ENCODE measurements at places on chromosomes 3 and 15.

- DNase-seq = no peak
Measured at GRCh38 chr15:75095594-75095993, 72.2 kb downstream of the PPCDC start.

- no peak for DNase-seq
Measured at GRCh38 chr3:150105886-150106612, 135.4 kb upstream of the PFN2 start.

GRCh38 chr3:69130689-69131088, 8.3 kb upstream of the LMOD3 start:
- no peak for DNase-seq

GRCh38 chr15:69225355-69226022, 65.1 kb downstream of the GLCE start:
- DNase-seq = no peak

DNA sequence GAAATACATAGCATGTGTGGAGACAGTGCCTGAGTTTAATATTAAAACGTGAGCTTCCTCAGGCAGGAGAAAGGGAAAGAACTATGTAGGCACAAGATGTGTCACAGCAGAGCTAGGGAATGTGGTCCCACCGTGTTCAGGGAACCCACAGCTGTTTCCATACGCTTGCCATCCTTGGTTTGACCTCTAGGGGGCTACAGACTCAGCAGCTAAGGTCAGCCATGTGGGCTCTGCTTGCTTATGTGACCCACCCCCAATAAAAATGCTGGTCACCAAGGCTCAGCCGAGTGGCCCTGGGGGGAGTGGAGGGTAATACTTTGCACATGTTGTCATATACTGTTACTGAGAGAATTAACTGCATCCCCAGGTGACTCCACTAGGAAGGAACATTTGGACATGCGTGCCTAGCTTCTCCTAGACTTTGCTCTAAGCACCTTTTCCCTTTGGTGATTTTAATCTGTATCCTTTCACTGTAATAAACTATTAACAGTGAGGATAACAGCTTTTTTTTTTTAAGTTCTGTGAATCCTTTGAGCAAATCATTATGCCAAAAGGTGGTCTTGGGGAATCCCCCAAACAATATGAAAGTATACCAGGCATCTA, 3.3 kb downstream of the TUBGCP5 start:
- DNase-seq = peak; percentile 63

DNA sequence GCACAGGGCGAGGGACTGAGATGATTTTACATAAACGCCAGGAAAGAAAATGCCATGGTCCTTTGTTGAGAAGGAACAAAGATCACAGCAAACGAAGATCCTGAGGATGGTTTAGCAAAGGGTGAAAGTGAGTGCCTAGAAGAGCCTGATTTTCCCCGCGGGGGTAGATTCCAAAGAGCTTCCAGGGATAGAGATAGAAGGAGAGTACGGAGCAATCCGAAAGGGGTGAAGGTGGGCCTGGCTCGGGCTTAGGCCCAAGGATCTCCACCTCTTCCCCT, 977 bp downstream of the CDC25A start:
- DNase-seq = no peak

DNA sequence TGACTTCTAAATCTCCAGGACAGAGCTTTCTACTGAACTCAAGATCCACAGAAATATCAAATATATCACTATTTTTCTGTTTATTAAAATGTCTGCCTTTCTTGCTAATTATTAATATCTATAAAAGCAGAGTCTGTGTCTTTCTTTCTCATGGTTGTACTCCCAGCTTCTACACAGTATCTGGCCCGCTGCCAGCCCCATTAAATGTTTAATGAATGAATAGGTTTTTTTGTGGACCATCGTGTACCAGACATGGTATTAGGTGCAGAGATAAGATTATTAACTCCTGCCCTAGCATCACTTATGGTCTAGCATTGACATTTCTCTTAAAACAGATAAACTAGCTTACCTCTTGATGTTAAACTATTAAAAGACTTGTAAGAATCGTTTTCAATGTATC, 111.4 kb upstream of the RBMS3 start:
- DNase-seq = no peak

- DNase-seq = no peak
Measured at GRCh38 chr15:46344915-46345314, 710.1 kb downstream of the SQOR start.

DNA sequence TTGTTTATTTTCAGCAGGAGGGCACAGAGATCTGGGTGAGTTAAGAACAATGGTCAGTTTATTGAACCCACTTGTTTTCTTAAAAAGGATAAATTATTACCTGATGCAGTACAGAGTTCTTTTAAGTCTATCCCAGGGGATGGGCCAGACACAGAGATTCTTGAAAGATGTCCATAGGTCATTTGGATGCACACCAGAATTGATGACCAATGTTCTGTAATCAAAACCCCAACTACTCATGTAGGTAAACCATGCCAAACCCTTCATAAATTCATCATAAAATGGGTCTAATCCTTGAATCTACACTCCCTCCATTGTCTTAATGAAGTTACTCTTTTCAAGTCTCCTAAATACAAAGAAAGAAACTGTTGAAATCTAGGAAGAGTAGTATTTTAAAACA, 273.0 kb upstream of the COL8A1 start:
- no peak for DNase-seq

GRCh38 chr3:17579289-17580031, 163.0 kb downstream of the TBC1D5 start:
- no peak for DNase-seq

GRCh38 chr3:134704133-134704532, 53.3 kb upstream of the KY start:
- DNase-seq = no peak

- no peak for DNase-seq
Measured at GRCh38 chr3:75781079-75781745, 4.1 kb downstream of the ZNF717 start.

DNA sequence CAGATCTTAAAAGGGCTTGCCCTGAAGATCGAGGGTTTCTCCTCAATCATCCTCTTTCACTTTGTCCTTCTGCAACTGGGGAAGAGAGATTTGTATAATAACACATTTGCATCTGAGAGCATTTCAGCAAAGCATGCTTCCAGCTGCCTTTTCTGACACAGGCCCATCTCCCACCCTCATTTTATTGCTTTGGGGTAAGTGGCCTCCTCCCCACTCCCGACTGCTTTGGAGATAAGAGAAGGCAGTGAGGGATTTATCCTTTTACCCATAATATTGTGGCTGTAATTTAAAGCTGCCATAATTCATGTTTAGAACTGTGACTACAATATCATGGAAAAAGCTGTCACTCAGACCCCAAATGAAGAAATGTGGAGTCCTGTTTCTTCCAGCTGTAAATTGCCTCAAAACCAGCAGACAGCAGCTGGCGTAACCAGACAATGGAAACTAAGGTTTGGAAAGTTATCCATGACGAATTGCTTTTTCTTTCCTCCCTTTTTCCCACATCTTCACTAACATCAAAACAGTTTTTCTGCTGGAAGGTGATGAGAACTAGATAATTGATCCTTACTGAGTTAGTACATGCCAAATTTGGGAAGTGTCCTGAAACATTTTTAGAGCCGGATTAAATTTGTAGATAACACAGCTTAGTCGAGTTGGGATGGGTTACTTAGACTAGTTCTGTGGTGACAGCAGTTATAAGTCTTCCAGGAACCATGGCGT, 104.2 kb upstream of the PFN2 start:
- no peak for DNase-seq

GRCh38 chr15:69463182-69463756, 10.7 kb downstream of the RPLP1 start:
- no peak for DNase-seq

DNA sequence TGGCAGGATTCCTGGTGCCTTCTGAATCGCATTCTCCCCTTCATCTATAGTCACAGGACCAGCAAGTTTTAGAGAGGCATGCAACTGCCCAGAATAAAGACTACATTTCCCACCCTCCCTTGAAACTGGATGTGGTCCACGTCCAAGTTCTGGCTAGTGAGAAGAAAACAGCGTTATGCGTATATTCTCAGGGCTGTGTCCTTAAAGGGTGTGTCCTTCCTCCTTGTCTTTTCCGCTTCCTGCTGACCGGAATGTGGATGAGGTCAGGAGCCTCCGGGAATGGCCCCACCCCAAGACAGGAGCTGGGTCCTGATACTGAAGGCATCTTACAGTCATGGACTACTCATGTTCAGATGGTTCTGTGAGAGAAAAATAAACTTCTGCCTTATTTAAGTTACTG, 20.2 kb downstream of the CHST2 start:
- no peak for DNase-seq

- no peak for DNase-seq
Measured at GRCh38 chr3:117278424-117279190, 569.0 kb downstream of the TUSC7 start.

GRCh38 chr15:63998489-63998888, 47.8 kb downstream of the DAPK2 start:
- no peak for DNase-seq

All from CD4-positive, alpha-beta T cell treated with Interleukin-6 for 4 hours (primary cell).